ENCODE measurements at places on chromosomes 13 and 19.

GRCh38 chr13:73681779-73682178 is 452.4 kb downstream of the KLF12 start:
- no peak for DNase-seq

- no peak for DNase-seq
These were observed 445.9 kb downstream of the ZNF536 start for GRCh38 chr19:30817965-30818567.

DNA sequence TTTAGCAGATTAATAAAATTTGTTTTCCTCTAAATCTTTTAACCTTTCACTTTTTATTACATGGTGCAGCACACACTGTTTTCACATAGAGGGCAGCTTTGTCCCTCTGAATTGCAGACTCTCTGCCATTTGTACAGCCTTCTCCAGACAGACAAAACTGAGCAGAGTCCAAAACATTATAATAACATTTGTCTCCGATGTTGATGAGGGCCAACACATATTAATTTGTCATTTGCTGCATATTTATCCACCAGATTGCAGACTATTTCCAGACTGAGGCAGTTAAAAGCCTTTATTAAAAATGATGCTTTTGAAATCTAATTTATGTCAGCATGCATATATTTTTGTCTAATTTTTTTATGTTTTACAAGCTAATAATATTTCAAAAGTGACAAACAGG is 1251.9 kb upstream of the SLC10A2 start:
- peak; percentile 65 for DNase-seq

- peak; percentile 35 for DNase-seq
These were observed 2554.8 kb downstream of the PCDH9 start for GRCh38 chr13:64675255-64675892.

DNA sequence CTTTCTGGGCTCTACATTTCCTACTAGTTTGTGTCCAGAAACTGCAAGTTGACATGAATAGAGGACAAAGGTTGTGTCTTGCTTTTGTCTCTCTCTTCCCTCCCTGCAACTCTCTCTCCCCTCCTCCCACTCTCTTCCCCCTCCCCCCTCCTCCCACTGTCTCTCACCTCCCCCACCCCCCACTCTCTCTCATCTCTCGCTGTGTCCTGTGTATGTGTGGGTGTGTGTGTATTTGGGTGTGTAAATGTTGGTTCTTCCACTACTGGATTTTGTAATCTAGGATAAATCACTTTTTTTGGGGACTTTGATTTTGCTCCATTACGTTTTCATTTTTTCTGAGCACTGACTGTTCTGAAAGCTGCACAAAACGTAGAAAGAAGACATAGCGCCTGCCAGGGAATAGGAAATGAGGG is 48.4 kb downstream of the AKAP11 start:
- no peak for DNase-seq

DNA sequence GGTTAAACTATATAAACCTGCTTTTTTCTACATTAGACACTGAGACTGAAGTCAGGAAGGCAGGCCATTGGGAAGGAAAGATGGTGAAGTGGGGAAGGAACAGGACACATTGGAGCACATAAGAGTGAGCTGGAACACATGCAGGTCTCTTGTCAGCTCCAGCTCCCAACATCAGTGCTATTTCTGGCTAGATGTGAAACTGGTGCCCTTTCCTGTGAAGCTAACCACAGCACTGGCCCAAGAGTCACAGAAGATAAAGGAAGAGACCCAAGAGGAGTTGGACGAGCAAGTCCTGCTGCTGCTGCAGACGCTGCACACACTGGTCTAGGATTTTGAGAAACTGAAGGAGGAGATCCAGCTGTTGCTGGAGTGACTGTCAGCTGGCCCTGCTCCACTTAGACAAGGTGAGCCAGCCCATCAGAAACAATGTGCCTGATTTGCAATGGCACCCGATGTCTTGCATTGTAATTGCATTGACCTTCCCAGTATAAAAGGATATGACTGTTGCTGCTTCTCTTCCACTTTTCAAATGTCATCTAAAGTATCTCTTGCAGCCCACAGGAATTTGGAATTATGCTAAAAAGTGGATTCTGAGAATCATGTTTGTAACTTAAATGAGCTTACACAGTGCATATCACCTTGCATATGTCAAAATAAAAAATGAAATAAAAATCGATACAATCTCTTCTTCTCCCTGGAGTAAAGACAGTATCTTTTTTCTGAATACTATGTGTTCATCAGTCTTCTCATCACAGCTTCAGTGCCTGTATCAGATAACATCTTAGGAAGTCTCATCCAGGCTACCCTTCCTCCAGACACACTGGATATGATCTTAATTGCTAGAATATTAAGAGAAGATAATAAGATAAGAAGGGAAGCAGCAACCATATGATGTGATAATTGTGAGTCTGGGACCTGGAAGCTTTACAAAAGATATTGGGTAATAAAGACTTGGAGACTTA is 230.7 kb upstream of the SPRY2 start:
- DNase-seq: no peak

GRCh38 chr13:28597641-28598040 is 61.3 kb upstream of the POMP start:
- no peak for DNase-seq

DNA sequence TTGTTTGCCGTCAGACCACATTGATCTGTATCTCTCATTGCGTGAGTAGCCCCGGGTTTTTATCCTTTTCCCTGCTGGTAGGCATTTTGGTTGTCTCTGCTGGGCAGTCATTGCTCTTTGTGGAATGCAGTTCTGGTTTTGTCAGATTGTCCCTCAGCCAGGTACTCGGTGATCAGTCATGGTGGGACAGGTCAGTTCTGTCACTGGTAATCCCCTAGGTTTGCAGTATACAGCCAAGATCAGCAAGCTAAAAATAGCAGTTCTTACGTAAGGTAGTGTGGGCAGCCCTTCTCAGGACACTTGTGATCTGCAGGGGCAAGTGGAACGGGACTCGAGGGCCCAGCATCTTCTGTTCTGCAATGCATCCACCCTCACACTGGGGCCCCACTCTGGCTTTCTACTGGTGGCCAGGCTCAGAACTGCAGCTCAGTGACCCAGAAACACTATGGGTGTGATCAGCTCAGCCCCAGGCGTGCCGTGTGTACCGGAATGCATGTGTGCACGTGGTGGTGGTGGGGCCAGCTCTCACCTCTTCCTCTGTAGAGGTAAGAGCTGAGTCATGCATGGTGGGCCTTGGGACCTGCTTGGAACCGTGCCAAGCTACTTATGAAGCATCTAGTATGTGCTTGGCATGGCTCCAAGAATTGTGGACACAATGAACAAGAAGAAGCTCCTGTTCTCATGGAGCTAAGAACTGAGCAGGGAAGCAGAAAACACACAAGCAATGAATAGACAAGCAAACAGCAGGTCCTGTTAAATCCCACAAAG is 6.3 kb downstream of the PLEKHF1 start:
- peak; percentile 39 for DNase-seq

DNA sequence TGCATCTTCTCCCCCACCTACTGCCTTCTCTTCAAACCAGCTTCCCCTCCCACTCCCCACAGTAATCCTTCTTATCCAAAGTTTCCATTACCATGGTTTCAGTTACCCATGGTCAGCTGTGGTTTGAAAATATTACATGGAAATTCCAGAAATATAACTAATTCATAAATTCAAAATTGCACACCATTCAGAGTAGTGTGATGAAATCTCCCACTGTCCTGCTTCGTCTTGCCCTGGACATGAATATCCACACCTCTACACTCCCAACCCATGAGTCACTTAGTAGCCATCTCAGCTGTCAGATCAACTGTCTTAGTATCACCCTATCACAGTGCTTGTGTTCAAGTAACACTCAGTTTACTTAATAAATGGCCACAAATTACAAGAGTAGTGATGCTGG is 3.8 kb upstream of the KCTD12 start:
- DNase-seq: no peak

DNA sequence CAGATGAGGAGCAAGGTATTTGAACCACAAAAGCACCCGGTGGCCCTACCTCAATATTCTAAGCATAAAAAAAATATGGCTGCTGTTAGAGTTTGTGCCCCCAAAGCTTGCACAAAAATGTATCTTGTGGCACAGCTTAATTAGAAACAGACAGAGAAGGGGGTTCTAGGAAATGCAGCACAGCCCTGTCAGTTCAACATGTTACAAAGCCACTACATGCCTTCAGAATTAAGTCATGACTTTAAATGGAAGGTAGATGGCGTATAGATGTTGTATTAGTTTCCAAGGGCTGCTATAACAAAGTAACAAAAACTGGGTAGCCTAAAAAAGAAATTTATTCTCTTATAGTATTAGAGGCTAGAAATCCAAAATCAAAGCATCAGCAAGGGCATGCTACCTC is 703.8 kb downstream of the DIAPH3 start:
- no peak for DNase-seq

- peak; percentile 47 for DNase-seq
These were observed 13.5 kb downstream of the ERVV-2 start for GRCh38 chr19:53057904-53058580.
